ENCODE measurements at places on chromosomes 7 and 10.

DNA sequence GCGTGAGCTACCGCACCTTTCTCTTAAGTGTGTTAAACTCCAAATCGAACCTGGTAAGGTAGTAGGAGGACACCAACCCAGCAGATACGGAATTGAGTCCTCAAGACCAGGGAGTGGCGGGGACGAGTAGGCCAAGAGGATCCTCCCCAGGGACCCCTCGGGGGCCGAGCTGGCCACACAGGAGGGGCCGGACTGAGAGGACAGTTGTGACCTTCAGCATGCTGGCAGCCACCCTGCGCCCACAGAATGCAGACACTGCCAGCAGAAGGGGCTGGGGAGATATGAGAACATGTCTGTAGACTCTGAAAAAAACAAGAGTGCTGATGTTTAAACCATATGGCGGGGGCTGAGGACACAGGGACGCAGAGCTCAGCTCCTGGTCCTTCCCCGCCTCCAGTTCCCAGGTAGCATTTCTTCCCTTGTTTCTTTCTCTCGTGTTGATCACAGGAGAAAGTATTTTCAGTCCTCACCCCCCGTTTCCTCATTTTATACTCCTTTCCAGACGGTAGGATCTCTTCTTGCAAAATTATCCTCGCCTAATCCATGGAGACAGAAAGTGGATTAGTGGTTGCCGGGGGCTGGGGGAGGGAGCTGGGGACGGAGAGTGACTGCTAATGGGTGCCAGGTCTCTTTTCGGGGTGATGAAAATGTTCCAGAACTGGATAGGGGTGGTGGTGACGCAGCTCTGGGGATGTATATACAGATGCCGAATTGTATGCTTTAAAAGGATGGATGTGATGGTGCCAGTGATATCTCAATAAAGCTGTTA, 11.5 kb upstream of the UNCX start:
- no peak for DNase-seq

- no peak for DNase-seq
These were observed 230.9 kb downstream of the PARD3 start for GRCh38 chr10:34584164-34584563.

- no peak for DNase-seq
These were observed 127.8 kb upstream of the NPSR1 start for GRCh38 chr7:34530259-34530658.

DNA sequence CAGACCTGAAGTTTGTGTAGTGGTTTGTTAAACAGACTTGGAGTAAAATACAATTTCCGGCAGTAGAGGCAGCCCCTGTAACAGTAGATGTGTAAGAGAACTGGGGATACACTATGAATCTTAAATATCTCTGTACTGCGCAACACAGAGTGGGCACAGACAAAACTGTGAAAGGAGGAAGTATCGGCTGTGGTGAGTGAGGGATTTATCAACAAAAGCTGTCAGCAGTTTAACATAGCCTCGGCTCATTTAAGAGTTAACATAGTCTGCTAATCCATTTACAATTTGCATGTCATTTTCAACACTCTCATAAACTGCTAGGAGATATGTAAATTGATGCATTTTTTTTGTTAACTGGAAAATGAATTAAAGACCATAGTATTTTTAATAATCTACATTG, 225.2 kb downstream of the ZWINT start:
- DNase-seq: no peak

DNA sequence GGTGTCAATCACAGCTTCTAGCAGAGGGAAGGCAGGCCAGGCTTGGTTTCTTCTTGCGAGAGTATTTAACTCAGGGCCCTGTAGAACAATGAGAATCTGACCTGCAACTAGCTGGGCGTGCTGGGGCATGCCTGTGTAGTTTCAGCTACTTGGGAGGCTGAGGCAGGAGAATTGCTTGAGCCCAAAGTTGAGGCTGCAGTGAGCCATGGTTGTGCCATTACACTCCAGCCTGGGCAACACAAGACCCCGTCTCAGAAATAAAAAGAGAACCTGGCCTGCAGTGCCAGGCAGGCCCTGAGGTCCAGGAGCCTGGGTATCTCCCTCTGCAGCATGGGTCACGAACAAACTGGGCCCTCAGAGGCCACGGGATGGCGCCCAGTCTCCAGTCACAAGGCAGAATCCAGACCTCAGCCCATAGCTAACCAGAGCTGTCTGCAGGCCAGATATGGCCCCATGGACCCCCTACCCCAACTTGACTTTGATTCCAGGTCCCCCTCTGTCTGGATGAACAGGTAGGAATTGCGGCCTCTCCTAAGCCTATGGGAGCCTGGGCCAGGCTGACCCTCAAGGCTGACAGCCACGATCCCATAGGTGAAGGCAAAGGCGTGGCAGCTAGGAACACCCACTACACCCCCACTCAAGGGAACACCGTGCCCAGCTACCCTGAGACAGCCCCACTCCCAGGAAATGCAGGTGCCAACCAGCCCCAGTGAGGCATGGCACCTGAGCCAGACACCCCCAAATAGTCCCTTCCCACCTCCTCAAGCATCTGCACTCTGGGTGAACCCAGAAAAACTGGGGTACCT, 102.7 kb upstream of the TNRC18 start:
- DNase-seq: no peak

- no peak for DNase-seq
These were observed 5.3 kb upstream of the ARHGAP19 start for GRCh38 chr10:97297556-97298222.

- DNase-seq: no peak
These were observed 282.9 kb downstream of the ADARB2 start for GRCh38 chr10:1454428-1454827.

DNA sequence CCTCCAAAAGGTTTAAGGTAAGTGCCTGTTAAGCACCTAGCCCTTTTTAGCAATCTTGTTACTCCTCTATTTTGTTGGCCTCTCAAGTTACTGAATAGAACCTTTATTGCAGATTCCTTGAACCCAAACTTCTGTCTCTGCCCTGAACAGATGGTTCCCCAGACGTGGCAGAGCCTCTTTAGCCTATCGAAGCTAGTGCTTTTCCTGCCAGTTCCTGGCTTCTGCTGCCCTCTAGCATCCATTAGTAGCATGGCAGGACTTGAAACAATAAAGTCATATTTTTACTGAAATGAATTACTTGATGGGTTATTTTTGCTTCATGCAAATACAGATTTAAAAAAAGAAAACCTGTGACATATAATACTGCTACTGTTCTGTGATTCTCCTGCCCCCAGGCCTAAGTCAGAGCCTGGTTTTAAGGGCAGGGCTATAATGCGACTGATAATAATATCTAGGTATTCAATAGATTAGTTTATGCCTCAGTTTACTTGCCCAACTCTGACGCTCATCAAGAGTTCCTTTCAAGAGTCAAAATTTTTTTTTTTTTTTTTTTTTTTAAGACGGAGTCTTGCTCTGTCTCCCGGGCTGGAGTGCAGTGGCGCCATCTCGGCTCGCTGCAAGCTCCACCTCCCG, 84.3 kb upstream of the PHF14 start:
- DNase-seq: no peak

- no peak for DNase-seq
These were observed 85.8 kb upstream of the PRKCQ start for GRCh38 chr10:6665847-6666246.

DNA sequence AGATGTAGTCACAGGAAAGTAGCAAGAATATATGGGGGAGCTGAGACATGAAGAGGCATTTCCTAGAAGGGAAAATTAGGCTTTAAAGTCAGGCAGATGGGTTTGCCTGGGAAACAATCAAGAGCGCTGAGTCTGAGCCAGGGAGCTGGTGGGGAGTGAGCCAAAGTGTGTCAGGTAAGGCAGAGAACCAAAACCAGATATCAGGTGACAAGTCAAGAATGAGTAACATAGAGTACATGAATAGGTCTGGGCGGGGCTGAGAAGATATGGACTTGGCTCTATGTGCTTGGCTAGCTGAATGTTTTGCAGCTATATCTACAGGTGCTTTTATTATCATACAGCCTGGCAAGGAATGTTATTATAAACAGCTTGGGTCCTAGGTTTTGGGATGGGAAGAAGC, 49.3 kb downstream of the GPR141 start:
- no peak for DNase-seq

DNA sequence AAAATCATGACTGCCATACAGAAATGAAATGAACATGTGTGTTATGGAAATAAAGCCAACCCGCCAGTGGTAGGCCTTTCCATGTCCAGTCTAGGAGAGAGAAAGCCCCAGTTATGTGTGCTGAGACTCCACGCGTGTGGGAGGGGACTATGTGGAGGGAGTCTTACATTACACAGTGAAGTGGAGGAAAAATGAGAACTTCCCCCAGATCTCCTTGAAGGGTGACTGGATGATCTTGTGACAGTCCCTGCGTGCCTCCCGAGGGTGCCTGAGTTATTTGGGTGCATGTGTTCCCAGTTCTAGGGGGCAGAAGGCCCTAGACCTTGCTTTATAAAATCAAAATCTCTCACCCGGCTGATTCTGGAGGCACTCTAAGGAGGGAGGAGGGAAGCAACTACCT, 24.2 kb downstream of the UPP1 start:
- DNase-seq: no peak

DNA sequence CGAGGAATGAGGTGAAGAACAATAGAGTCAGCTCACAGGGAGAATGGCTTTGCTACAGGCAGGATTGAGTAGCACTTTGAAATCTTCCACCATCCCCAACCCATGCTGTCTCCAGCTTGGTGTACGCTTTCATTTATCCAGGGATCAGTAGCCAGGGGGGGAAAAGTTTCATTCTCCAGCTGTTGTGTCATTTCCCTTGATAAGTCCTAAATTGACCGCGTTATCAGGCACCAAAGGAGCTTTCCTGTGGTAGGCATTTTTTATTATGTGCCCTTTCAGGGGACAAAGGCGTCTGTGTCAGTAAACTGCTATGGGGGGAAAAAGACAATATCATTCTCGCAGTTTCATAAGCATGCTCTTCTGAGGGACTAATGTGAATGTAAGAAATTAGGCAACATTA, 106.6 kb upstream of the YAE1 start:
- DNase-seq: no peak

DNA sequence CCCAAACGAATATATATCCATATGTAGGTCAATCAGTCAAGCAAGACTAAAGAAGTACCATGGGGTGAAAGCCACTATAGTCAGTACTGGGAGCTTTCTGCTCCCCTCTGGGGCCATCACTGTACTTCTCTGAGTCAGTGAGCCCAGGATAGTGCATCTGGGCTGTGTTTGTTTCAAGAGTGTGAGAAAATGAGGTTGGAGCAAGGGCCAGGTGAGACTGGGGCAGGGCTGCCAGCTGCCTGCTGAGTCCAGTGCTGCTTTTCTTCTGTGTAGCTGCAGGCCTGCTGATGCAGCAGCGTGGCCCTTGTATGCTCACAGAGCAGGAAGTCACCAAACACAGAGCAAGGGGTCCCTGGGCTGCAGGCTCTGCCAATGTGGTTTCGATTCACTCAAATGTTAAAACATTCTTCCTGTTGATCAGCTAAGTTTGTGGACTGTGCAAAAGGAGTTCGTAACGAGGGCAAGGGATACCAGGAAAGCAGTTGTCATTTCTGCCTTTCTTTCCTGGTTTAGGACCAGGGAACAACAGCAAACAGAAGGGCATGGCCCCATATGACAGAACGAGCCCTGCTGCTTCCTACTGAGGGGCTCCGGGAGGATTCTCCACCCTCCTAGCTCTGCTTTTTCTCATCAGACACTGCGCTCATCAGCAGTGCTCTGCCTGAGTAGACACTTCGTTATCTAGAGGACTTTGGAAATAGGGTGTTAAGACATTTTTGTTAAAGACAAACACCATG, 65.4 kb upstream of the TNS3 start:
- DNase-seq: no peak

GRCh38 chr7:25361863-25362262, 133.6 kb upstream of the NPVF start:
- no peak for DNase-seq

DNA sequence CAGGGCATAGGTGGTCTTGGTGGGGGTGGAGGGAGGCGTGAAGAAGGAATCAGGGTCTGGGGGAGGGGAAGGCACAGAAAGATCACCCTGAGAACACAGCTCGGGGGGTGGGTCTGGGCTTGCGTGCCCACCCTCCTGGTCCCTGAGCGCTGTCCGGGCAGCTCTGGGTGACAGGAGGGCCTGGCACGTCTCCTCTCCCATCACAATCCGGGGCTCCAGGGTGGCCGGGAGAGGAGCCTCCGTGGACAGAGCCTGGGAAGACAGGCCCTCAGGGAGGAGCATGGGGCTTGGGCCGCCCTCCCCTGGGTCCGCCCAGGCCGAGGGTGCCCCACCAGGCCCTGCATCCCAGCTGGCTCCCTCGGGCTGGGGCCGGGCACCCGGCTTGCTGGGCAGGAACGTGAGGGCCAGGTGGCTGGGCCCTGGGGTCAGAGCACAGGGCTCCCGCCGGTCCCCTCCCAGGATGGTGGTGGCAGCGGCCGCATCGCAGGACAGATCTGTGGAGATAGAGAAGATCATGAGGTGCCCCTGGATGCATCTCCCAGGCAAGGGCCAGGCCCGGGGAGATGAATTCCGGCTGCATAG, 3.1 kb downstream of the NACAD start:
- DNase-seq: no peak

DNA sequence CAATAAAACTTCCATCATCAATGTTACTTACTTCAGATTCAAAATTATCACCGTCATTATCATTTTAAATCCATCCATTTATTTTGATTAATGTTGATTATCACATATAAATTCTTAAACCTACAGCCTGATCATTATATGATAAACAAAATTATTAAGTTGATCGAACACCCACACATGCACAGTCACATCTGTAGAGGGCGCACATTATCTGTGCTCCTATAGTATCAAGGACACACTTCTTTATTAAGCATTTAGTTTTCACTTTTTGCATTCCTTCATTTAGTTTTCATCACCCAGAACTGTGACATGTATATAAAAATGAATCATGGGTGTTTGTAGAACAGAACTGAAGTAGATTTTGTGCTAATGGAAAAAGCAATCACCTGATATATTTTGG, 26.2 kb upstream of the ZNF716 start:
- DNase-seq: no peak

GRCh38 chr10:73887294-73888039, 13.1 kb upstream of the CAMK2G start:
- DNase-seq: no peak

DNA sequence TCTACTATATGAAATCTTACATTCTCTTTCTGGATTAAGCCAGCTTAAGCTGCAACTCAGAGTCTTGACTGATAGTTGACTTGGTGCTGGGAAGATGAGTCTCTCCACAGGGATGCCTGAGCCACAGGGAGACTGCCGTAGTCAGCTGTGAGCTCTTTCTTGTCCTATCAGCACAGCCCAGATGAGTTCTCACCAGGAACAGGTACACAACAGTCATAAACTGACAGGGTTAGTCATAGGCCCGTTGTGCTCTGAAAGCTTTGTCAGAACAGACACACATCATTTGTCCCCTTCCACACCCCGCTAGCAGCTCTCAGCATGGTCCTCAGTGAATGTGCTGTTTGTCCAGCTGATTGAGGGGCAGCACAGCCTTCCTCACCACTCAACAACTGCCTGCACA, 221.6 kb downstream of the RPS24 start:
- no peak for DNase-seq

GRCh38 chr7:7219216-7219615, 36.9 kb downstream of the C1GALT1 start:
- no peak for DNase-seq

DNA sequence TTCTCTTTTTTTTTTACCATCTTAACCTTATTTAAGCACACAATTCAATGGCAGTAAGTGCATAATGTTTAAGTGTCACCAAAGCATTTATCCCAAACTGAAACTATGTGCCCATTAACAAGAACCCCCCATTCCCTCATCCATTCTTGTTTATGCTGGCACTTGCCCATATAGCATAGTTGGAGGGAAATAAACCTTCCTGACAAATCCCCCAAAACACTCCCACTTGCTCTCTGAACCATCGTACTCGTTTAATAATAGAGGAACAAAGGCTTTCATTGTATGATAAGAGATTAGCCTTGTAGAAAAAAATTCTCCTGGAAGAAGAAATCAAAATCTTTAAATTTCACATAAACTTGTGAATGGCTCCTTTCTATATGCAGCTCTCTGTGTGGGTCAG, 26.4 kb upstream of the KCNMA1 start:
- no peak for DNase-seq

Measured in stimulated activated CD8-positive, alpha-beta memory T cell treated with anti-CD3 and anti-CD28 coated beads, Interleukin-15, amount 100 ng/mL, for 24 hours (primary cell).